ENCODE measurements at places on chromosomes 1 and 21.

GRCh38 chr1:112712701-112713128, 2.4 kb downstream of the PPM1J start:
- no peak for DNase-seq

DNA sequence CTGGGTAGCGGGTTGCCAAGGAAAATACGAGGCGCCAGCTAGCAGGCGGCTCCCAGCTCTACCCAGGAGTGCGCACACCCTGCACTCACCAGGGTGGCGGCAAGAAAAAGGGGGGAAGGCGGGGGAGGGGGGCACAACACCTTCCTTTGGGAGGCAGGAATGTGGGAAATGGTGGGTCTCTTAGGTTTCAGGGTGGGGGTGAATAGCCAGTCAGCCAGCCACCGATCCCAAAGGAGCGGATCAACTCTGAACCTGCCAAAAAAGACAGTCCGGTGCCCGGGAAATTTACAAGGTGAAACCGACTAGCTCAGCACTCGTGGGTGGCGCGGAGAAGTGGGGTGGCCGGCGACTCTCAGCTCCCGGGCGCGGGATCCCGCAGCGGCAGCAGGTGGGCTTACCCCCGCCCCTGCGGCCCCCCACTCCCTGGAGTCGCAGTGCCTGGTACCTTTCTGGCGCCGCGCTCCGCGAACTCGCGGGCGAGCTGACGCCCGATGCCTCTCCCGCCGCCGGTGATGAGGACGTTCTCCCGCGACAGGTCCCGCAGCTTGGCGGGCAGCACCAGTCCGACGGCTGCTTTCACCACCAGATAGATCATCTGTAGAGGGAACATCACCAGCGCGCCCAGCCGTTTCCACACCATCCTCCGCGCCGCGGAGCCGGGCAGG, 1.2 kb downstream of the DHRS3 start:
- DNase-seq, result peak; percentile 35

DNA sequence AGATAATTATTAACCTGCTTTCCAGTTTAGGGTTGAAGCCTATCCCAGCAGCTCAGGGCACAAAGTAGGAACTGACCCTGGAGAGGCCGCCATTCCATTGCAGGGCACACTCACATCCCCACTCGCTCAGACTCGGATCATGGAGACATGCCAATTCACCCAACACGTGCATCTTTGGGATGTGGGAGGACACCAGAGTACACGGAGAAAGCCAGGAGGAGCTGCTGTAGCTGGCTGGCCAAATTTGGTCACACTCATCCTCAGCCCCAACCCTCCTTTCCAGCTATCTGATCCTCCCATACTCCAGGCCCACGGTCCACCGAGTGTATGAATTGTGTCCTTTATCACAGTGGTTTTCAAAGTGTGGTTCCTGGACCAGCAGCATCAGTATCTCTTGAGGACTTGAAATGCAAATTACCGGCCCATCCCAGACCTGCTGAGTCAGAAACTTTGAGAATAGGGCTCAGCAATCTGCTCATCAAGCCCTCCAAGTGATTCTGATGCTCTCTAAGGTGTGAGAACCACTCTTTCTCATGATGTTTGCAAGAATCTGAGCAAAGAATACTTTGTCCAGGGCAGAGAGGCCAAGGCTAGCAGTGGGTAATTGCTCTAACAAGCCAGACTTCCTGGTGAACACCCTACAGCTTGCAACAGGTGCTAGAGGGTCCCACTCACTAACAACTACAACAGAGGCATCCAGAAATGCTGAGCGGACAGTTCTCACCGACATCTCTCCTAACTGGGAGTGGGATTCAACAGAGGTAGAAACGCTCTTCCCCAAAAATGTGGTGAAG, 26.3 kb downstream of the IER5 start:
- no peak for DNase-seq

GRCh38 chr1:98410082-98410481, 251.4 kb upstream of the SNX7 start:
- DNase-seq, result no peak
